Amniotic stem cell (primary cell): ENCODE measurements at places on chromosomes 1 and 21.

GRCh38 chr1:81305997-81306452, 494.7 kb upstream of the ADGRL2 start:
- DNase-seq: no peak

GRCh38 chr1:6029351-6029750, 16.3 kb upstream of the KCNAB2 start:
- DNase-seq: no peak

DNA sequence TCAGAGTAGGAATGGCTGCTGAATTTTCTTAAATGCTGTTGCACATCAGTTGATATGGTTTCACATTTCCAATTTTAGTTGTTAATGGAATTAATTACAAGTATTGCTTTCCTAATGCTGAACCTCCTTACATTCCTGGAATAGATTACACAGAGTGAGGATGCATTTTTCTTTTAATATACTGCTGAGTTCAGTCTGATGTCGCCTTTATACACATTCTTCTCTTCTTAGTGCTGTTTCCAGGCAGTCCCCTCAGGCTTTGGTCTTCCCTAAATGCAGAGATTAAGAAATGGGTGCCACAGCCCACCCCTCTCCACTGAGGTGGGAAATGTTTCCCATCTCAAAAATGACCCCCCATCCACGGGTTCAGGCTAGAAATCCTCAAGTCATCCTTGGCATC, 6.7 kb upstream of the TSPEAR start:
- no peak for DNase-seq

- DNase-seq: no peak
These were observed 52.4 kb downstream of the HIVEP3 start for GRCh38 chr1:41866285-41866684.

DNA sequence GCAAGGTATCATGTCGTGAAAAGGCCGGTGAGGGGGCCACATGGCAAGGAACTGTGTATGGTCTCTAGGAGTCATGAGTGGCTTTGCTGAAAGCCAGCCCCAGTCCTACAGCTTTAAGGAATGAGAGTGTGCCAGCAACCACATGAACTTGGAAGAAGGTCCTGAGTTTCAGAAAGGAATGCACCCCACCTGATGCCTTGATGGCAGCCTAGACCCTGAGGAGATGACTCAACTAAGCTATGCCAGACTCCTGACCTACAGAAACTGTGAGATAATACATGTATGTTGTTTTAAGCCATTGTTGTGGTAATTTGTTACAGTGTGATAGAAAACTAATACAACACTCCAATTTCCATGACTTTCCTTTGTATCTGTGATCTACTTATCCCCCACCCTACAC, 33.5 kb upstream of the AKT3 start:
- no peak for DNase-seq

- DNase-seq: no peak
These were observed 158.2 kb downstream of the BARHL2 start for GRCh38 chr1:90558754-90559378.

DNA sequence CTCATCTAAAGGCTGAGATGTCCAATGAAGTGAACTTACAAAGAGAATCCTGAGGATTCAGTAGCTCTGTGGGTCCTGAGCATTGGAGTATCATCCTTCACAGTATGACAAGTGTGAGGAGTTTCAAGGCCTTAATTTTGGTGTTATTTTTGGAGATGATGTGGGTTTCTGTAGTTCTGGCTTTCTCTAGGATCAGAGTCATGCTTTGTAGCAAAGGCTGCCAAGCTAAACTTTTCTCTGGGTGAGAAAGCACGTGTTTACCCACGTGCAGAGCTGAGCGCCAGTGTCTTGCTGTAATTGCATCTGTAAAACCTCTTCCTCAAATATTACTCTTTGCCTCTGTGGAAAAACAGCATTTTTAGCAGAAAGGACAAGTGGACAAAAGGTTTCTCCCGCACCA, 387.8 kb upstream of the LYPLAL1 start:
- no peak for DNase-seq

DNA sequence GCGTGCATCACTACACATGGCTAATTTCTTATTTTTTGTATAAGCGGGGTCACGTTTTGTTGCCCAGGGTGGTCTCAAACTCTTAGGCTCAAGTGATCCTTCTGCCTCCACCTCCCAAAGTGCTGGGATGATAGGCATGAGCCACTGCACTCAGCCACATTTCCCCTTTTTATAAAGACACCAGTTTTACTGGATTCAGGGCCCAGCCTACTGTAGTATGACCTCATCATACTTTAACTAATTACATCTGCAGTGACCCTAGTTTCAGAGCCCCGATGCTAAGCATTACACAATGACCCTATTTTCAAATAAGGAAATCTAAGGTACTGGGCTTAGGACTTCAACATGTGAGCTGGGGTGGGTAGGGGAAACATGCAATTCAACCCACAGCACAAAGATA, 31.8 kb upstream of the ENAH start:
- no peak for DNase-seq

GRCh38 chr1:19485362-19486187, at the start of gene CAPZB:
CAPZB (minus strand) TSS chr1:19485539; CDS start chr1:19485438, 101 bp downstream.
- peak; percentile 78 for DNase-seq

- DNase-seq: no peak
These were observed 554.1 kb upstream of the OLFM3 start for GRCh38 chr1:102550729-102551384.

GRCh38 chr1:97947695-97948094, 26.9 kb upstream of the DPYD start:
- DNase-seq: no peak

DNA sequence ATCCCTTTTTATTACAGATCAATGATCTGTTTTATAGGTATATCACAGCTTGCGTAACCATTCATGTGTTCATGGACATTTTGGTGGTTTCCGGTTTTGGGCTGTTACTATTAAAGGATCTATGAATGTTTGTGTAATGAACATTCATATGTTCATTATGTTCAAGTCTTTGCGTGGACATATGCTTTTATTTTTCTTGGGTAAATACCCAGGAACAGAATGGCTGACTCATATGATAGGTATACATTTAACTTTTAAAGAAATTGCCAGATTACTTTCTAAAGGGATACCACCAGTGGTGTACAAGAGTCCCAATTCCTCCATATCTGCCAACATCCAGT, 73.7 kb downstream of the SPATA46 start:
- DNase-seq: peak; percentile 36

DNA sequence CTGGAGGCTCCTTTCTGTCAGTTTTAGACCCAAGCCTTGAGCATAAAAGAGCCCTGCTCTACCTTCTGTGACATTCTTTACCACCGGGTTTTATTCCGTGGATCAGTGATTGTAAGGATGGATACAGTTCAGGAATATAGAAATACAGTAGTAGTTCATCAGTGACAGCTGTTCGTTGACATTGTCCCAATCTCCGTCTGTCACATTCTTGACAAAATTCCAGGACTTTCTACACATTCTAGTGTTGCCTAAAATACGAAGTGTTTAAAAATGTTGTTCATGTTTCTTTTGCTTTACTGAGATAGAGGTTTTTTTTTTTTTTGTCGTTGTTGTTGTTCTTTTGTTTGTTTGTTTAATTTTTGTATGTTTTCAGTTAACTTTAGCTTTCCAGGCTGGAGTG, 29.9 kb downstream of the MAP10 start:
- no peak for DNase-seq

DNA sequence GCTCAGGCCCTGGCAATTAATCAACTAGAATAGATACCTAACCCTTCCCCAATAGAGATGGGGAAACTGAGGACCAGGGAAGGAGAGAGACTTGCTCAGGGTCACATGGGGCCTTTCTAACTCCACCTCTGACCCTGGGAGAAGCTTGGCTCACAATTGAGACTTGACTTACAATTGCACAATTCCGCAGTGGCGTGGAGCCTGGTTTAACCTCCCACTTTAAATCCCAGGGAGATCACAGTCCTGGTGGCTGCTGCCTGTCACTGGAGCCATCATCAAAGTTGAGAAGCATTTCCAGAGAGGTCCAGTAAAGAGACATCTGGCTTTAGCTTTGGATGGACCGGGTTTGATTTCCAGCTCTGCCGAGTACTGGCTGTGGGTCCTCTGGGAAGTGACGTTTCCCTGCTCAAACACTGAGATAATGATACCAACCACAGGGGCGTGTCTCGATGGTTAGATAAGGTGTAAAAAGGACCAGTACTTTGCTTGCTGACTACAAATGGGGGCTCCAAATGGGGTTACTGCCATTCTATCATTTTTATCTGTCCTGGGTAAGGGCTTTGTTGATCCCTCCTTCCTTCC, 39.3 kb downstream of the TRIM62 start:
- DNase-seq: no peak
